ENCODE measurements at places on chromosomes 11 and 22. TPM values are rescaled to one million over a fixed set of nuclear protein-coding genes. Genes with fewer than 3 reads are reported as not detected.

ALDH3B1 gene
- total RNA-seq = not detected

- no peaks in the 10 kb centered on the region for H3K27me3 ChIP-seq
- H3K4me3 ChIP-seq = no peak overlapping the region
- no peak overlapping the region for H3K27ac ChIP-seq
- no peak for DNase-seq
- H3K36me3 ChIP-seq = no peaks in the 10 kb centered on the region
Observed at GRCh38 chr11:37050311-37050710, 452.3 kb upstream of the RAG2 start.

- no peaks in the 10 kb centered on the region for H3K4me1 ChIP-seq
- H3K4me3 ChIP-seq = no peak overlapping the region
- DNase-seq = no peak
- H3K36me3 ChIP-seq = no peaks in the 10 kb centered on the region
- H3K27ac ChIP-seq = no peak overlapping the region
Observed at GRCh38 chr11:116518141-116518540, 254.6 kb downstream of the BUD13 start.

GRCh38 chr11:63608353-63609345 is 5.6 kb downstream of the PLAAT3 start:
- no peak overlapping the region for H3K27ac ChIP-seq
- no peaks in the 10 kb centered on the region for H3K27me3 ChIP-seq
- H3K36me3 ChIP-seq = no peaks in the 10 kb centered on the region
- H3K4me3 ChIP-seq = no peak overlapping the region
- peaks cover 5% of the 10 kb centered on the region for H3K4me1 ChIP-seq

SHANK3 gene
- 0.07 TPM for total RNA-seq

All from activated naive CD4-positive, alpha-beta T cell treated with anti-CD3 and anti-CD28 coated beads for 36 hours (primary cell).